ENCODE measurements at places on chromosomes 12 and 14.

- no peak for DNase-seq
These were observed 40.2 kb downstream of the RTN1 start for GRCh38 chr14:59830338-59830734.

DNA sequence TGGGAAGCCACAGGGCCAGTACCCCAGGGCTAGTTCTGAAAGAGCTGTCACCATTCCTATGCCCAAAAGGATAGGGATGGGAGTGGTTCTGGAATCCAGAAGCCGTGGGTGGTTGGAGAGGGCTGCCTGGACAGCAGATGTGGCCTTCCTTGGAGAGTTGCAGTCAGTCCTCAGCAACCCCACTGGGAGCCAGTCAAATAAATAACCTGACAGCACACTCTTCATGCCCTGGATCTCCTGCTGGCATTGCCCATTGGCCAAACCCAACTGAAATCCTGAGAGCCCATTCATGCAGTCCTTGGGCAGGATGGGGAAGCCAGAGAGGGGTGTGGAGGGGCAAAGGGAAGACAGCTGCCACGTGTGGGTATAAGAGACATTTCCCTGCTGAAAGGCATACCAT lies 128.2 kb downstream of the PTPN11 start:
- DNase-seq, result no peak

- no peak for DNase-seq
These were observed 1.5 kb downstream of the FSCB start for GRCh38 chr14:44505588-44505987.

DNA sequence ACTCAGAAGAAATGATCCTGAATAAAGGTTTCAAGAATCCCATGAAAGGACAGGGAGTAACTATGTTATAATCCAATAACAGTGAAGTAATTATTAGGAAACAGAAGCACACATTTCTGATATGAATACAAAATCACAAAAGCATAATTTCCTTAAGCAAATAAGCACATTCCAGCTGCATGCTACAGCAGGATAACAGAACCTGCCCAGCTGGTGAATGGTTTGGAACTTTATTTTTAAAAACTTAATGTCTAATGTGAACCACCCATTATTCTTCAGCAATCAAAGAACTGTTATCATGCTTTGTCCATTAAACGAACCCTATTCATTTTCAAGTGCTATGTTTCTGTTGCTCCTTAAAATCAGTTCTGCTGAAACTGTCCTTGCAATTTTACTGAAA lies 13.4 kb downstream of the SPTLC2 start:
- no peak for DNase-seq

DNA sequence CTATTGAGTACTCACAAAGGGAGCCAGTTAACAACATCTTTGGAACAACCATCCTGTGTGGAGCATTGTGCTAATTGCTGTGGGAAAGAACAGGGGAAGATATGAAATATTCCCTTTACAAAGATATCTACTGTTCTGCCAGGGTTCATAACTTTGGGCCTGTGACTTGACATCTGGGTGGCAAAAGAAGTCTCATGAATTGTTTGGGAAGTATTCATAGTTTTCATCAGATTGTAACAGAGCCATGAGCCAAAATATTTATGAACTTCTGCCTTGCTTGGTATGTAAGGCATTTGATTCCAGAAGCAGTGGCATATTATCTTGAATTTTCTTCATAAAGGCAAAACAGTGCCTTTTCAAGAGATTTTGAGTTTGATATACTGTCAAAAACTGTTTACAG lies 816.2 kb downstream of the DIO2 start:
- no peak for DNase-seq

- no peak for DNase-seq
These were observed 113.3 kb downstream of the CALM1 start for GRCh38 chr14:90510159-90510558.

DNA sequence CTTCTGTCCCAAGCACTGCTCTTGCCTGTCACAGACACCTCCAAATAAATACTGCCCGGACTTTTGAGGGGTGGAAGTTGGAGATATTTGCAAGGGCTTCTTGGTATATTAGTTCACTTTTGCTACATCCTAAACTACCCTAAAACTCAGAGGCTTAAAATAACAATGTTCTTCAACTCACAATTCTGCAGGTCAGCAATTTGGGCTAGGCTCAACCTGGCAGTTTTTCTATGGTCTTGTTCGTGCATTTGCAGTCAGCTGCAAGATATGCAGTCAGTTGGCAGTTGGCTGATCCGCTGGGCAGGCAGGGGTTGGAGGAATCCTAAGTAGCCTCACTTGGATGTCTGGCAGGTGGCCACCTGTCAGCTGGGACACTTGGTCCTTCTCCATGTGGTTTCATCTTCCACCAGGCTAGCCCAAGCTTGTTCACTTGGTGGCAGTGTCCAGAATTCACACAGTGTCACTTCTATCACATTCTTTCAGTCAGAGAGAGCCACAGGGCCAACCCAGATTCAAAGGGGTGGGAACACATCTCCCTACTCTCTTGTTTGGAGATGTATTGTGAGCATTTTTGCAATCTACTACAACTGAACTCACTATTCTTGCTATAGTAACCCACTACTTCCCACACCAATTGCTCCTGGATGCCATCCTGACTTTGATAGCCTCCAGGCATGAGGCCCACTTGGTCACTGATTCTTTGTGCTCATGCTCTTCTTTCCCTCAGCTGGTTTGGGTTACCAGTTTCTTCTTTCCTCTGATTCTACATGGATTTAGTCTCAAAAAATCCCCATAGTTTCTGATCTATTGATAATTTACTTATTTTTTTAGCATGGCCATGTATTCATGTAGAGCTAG lies 27.8 kb upstream of the CAPRIN2 start:
- DNase-seq, result no peak

- no peak for DNase-seq
These were observed 69.8 kb upstream of the CLMN start for GRCh38 chr14:95389471-95390011.

GRCh38 chr14:77917491-77918201 lies 117.7 kb downstream of the ADCK1 start:
- DNase-seq, result no peak

DNA sequence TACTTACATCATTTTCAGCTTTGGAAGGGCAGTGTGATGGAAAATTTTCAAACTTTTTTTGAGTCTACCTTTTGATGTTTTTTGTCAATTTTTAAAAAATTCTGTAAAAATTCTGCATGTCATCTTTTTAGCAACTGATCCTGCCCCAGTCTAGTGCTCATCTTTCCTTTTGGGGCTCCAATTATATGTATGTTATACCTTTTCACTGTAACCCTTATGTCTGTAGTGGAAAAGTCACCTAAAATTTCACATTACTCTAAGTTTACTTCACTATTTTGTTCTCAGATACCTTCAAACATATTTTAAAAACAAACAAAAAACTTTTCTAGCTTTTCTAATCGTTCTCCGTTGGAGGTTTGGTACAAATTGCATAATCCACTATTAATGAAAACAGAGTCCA lies 32.5 kb upstream of the MYRFL start:
- no peak for DNase-seq

DNA sequence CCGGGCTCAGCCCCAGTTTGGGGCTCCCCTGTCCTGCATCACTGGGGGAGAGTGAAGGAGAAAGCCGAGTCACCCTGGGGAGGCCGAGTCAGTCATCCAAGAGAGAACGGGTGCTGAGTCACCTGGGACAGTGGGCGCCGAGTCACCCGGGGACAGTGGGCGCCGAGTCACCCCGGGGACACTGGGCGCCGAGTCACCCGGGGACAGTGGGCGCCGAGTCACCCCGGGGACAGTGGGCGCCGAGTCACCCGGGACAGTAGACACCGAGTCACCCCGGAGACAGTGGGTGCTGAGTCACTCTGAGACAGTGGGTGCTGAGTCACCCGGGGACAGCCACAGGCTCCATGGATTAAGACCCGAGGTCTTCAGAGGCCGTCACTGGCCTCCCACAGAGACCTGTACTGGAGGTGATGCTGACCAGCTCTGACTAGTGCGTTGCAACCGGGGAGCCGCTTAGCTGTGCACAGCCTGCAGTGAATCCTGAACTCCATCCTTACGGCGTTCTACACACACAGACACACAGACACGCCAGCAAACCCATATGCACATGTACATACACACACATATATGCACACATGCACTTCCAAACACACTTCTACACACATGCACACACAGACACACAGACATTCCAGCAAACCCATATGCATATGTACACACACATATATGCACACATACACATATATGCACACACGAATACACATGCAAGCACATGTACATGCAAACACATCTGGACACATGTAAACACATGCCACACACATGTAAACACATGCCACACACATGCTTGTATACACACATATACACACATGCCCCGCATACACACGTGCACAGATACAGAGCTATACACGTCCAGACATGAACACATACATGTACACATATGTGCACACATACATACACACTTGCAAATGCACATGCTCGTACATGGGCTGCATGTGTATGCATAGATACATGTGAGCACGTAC lies 64.9 kb upstream of the GALNT9 start:
- DNase-seq, result no peak

GRCh38 chr12:13337791-13338190 lies 141.3 kb downstream of the EMP1 start:
- DNase-seq, result no peak

DNA sequence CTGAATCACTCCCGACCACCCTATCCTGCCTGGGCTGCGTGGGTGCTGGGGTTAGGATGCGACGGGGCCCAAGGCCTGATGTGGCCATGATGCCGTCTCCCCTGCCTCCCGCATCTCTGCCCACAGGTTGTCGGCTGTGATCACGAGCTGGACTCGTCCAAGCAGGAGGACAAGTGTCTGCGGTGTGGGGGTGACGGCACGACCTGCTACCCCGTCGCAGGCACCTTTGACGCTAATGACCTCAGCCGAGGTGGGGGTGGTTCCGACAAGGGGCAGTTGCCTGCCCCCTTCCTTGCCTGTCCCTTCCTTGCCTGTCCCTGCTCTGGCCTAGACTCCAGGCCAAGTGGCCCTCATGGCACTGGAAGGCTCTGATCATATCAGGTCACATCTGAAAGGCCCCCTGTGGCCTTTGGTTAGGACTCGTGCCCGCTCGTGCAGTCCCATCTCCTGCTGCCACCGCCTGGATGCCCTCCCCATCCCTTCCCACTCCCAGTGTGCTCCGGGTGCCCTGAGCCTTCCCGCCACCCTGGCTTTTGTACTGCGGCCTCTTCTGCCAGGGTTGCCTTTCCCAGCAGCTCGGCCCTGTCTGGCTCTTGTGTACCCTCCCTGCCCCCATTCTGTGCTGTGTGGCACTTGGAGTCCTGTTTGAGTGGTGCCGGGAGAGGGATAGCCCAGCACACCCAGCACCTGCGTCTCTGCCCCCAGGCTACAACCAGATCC lies 13.6 kb downstream of the PAPLN start:
- DNase-seq, result no peak

DNA sequence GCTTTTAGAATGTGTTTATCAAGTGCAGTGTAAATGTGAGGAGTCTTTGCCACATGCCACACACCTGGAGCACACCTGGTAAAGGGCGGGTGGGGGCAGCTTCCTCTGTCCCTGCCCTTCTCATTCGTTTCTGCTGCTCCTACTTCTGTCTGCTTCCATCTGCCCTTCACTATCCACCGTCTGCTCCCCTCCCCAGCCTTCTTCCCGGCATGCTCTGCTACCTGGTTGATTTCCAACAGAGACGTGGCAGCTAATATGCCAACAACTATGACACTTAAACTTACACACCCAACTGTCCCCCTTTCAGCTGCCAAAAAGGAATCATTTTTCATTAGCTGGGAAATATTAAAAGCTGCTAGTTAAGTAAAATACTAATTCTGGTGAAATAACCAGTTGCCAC lies 9.1 kb upstream of the CARMIL3 start:
- DNase-seq, result no peak

DNA sequence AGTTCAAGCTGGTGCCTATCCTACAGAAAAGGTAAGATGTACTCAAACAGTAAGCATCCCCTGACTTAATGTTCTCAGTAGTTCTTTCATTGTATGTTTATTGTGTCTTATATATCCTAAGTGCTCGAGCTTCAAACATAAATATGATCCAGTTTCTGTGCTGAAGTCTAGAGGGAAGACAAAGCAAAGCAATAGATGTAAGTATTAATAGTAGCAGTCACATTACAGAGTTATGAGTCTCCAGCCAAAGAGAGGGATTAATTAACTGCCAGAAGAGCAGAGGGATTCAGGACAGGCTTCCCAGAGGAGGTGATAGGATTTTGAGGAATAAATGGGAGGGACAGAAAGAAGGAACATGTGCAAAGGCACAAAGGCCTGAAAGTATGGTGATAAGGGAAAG lies 1.4 kb downstream of the NGDN start:
- DNase-seq, result no peak

GRCh38 chr14:50040401-50040775 lies 76.0 kb downstream of the VCPKMT start:
- DNase-seq, result no peak

DNA sequence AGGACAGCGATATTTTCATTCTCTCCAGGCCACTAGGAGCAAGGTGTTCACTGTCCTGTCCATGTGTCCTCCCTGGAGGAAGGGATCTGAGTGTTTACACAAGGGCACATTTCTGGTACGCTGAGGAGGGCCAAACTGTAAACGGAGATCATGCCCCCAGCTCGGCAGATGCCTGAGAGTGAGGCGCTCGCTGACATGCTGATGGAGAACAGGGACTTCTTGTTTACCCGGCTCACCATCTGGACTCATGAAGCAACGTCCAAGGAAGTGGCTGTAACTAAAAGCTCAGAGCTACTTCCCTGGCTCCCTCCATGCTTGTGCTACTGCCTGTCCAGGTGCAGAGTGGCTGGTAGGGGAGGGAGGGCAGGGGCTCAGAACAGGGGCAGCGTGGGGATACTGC lies 43.4 kb upstream of the KCNA1 start:
- DNase-seq, result no peak

GRCh38 chr12:57401165-57401564 lies 29.7 kb downstream of the R3HDM2 start:
- DNase-seq, result no peak

- no peak for DNase-seq
These were observed 448.0 kb upstream of the CCDC196 start for GRCh38 chr14:66038212-66038611.

GRCh38 chr14:34999500-34999899 lies 16.7 kb downstream of the SRP54 start:
- no peak for DNase-seq

- DNase-seq, result no peak
These were observed 20.4 kb downstream of the JDP2 start for GRCh38 chr14:75448209-75448608.

DNA sequence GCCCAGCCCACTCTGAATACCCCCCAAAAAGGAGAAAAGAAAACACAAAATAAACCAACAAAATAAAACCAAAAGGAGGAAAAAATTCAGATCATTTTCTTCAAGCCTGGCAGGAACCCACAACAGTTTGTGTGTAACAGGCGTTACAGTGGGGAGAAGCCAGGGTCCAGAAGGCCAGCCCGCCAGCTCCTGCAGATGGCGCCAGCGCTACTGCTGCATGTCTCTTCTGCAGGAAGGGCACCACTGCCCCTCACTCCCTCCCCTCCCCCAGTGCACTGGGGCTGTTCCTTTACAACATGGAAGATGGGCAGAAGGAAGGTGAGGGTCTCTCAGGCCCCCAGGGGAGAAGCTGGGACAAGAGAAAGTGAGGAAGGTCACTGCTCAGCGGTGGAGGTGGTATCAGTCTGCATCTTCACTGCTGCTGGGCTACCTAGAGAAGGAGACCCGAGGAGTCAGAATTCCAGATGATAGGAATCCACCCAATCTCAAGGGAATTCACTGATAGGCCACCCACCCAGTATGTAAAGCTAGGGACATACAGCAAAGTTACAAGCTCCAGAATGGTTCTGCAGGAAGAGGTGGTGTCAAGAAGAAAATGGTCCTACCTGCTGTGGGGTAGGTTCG lies 2.3 kb upstream of the NOP2 start:
- DNase-seq, result no peak

GRCh38 chr12:123075646-123076171 lies 75.2 kb downstream of the PITPNM2 start:
- DNase-seq, result peak; percentile 55

All from activated T-cell treated with anti-CD3 and anti-CD28 coated beads for 1 hour (primary cell).